A172 (cell line): ENCODE measurements at places on chromosomes 5 and 9. TPM values are rescaled to one million over a fixed set of nuclear protein-coding genes. Genes with fewer than 3 reads are reported as not detected.
A peak's percentile ranks its signal among the peaks of the same experiment; 100 is the strongest.

DNA sequence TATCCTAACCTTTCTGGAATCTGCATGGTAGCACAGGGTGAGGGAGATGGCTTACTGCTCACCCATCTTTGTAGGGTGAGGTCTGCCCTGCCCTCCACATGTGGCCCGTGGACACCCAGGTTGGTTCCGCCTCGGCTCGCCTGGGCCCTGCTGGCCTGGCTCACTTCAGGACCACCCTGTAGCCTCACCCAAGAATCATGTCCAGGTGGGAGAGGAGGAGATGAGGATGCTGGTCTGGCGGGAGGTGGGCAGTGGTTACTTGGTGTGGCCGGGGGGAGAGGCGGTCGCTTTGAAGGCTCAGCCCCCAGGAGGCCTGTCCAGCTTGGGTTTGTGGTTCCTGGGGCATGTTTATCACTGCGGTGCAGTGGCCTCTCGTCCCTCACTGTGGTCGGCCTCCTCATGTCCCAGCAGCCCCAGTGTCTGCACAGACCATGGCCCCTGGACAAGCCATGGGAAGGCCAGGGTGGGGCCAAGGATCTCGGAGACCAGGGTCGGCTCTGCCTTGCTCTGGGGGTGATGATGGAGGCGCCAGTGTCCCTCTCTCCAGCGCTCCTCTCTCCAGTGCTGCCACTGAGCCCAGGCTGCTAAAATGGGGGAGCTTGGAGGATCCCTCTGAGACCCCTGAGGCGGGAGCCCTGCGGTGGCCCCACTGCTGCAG, 4.6 kb downstream of the OBP2B start:
- no peak for DNase-seq

DNA sequence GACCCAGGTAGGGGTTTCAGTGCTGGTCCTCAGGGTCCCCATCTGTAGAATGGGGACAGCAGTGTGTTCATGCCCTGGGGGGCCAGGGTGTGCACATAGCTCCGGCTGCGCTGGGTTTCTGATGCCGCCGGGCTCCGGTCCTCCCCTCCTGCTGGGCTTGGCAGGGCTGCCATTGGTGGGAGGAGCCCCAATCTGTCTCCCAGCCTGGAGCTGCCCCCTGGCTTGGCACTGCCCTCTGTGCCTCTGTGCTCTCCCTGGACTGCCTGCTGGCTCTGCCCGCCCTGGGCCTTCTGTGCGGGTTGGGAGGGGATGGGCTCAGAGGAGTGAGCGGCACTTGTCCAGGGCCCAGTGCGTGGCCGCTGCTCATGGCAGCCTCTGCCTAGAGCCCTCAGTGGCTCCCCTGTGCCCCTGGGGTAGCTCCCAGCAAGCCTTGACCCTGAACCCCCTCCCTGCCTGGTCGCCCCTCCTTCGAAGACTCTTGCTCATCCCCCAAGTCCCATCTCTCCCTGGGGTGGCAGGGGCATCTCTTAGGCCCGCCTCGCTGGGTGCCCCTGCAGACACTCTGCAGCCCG, 35.7 kb downstream of the RXRA start:
- DNase-seq: peak; percentile 52

GRCh38 chr9:109427886-109428285, 70.2 kb downstream of the PTPN3 start:
- DNase-seq: no peak

DNA sequence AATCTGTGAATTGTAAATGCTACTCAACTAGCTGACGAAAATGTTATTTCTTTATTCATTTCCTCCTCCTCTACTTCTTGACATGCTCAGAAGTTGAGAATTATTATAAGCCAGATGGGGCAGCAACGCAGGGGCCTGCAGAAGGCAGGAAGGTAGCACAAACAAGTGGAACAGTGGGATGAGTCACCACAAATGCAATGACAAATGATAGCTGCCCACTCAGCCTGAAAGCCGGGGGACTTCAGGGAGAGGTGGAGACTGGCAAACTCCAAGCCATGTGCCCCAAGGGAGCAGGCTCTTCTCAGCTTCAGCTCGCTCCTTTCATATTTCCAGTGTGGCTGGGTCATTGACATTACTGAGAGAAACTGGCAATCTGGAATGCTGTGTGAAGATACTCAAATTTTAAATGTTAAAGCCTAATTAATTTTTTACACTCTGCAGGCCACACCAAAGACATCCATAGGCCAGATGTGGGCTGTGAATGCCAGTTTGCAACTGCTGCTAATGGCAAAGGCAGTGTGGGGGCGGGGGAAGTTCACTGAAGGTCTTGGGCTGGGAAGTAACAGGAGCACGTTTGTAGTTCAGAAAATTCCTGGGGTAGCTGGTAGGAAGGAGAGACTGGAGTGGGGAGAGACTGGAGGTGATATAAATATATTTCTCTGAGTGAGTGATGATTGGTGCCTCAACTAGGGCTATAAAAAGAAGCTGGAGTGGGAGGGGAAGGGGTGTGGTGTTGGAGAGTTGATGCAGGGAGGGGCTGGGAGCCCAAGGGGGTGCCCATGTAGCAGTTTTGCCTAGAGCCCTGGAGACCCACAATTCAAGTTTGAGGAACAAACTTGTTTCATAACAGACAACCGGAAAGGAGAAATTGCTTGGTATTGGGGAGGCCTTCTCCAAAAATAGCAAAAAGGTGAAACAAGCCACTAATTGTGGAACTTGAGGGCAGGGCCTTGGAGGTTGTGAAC, 20.8 kb upstream of the ADRB2 start:
- DNase-seq: peak; percentile 66

TAF1L gene
- total RNA-seq: 0.02 and 0.05 TPM in 2 replicates

SLC36A3 gene
- not detected in 2 replicates for total RNA-seq

ATP6V0E1 gene
- 367 and 419 TPM in 2 replicates for total RNA-seq
